ENCODE measurements at places on chromosomes 12 and 14.

DNA sequence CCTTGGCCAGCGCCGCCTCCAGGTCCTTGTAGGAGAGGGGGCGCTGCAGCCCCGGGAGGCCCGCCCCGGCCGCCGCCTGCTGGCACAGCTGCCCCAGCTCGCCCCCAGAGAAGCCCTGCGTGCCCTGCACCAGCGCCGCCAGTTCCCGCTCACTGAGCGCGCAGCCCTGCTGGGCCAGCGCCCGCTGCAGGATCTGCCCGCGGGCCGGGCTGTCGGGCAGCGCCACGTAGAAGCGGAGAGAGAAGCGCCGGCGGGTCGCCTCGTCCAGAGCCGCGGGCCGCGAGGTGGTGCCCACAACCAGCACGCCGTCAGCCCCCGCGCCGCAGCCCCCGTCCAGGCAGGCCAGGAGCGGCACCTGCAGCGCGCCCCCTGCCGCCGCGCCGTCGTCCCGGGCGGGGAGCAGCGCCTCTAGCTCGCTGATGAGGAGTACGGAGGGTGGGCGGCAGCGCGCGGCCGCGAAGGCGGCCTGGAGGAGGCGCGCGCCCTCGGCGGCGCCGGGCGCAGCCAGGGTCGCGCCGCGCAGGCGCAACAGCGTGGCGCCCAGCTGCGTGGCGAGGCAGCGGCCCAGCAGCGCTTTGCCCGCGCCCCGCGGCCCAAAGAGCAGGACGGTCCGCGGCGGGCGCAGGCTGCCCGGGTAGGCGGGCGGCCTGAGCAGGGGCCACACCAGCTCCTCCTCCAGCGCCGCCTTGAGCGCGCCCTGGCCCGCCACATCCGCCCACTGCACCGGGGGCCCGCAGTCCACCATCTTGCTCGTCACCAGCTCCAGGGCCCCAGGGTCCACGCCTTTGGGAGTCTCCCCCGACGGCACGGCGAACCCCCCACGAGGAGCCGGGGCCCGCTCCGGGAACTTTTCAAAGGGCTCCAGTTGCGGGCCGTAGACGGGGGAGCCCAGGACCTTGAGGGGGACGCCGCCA is 27.7 kb downstream of the FIGNL2 start:
- DNase-seq = peak; percentile 80

DNA sequence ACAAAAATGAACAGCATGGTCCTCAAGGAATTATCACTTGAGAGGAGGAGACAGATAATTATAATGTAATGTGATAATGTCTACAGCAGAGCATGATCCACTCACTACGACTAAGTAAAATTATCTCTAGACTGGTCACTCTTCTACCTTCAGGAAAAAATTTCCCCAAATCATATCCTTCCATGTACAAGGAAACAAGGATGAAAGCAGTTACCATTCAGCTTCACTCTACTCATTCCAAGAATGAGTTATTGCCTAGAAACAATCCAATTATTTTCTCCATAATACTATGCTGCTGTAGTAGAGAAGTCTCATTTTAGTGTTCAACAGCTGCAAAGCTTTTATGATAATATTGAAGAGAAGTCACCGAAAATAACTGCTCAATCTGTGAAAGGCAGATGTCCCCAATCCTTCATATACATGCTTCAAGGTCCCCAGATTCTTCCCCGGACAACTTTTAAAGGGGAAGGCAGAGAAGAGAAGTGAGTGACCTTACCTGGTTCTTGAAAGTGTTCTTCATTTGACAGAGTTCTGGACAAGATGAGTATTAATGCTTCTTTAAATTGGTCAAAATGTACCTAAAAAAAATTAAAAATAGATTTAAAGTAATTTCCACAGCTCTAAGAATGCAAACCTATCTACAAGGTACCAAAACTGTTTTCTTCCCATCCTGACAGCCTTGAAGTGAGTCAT is 24.6 kb downstream of the NIN start:
- no peak for DNase-seq

DNA sequence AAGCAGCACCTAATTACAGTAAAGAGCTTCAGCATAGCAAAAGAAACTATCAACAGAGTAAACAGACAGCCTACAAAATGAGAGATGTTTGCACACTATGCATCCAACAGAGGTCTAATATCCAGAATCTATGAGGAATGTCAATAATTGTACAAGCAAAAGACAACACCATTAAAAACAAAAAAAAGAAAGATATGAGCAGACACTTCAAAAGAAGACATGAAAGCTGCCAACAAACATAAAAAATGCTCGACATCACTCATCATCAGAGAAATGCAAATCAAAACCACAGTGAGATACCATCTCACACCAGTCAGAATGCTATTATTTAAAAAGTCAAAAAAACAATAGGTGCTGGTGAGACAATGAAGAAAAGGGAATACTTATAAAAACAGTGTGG is 273.1 kb downstream of the TMTC2 start:
- no peak for DNase-seq

DNA sequence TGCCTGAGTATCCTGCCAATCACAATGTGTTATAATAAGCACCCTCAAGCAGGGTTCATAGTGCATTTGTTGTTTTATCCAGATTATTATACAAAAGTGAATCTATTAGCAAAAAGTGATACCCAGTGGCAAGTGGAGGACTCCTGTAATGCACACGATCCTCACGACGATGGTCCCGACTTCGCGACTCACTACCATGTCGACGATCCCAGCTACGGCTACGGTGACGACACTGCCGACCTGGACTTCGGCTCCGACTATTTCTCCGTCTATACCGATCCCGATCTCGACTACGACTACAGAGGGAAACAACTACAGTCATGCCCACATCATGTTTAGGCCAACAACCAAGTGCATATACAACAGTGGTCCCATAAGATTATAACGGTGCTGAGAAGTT is 12.9 kb downstream of the RBM23 start:
- DNase-seq = no peak
